ENCODE measurements at places on chromosomes 5 and 9.

GRCh38 chr9:100473276-100474081, 530 bp downstream of the TMEFF1 start:
- DNase-seq, result peak; percentile 5

DNA sequence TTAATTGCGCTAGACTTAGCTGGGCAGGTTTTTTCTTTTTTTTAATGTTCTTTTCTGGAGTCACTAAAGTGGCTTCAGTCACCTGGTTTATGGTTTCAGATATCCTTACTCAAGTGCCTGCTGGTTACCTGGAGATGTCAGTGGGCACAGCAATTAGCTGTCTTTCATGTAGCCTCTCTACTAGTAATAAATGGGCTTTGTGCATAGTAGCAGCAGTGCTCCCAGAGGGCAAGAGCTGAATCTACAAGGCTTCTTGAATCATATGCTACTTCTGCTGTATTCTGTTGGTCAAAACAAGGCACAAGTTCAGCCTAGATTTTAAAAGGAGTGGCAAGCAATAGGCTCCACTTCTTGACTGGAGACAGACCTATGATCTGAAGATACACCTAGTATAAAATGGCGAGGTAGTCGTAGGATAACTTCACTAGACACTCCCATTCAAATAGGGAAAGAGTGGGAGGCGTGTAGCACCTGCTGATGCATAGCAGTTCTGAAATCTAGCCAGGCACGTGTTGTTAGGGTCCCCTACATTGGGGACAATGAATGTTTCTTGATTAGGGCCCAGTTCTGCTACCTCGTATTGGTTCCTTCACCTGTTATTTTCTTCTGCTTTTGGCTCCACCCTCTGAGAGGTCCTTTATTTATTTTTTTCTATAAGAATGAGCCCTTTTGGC, 7.0 kb downstream of the SCAMP1 start:
- DNase-seq, result no peak

DNA sequence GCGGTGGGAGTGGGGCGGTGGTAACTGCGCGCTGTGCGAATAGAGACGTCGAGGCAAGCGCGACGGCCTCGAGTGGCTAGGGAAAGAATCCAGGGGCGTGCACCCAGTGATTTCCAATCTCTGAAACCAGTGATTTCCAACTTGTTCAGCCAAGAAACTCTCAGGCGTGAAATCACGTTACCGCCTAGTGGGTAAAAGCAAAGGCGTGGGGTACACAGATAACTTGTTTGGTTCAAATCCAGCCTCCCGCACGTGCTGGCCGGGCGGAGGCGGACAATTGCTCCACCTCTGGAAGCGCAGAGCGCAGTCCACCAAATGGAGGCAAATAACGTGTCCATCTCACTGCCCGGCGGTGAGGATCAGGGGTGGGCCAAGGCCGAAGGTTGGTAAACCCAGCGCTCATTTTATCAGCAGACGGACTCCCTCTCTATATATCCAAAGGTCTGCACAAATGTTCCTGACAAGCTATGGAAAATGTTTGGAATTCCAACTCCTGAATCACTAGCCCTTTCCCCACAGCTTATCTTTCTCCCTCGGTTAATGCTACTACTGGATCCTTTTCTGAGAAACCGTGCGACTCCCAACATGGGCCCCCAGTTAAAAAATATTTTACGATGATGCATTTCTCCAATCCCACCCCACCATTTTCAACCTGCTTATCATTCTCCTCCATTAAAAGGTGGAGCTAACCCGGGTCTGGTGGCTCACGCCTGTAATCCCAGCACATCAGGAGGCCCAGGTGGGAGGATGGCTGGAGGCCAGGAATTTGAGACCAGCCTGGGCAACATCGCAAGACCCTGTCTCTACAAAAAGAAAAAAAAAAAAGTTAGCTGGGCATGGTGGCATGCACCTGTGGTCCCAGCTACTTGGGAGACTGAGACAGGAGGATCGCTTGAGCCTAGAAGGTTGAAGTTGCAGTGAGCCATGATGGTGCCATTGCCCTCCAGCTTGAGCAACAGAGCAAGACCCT, 950 bp upstream of the FNBP1 start:
- DNase-seq, result no peak

GRCh38 chr9:1400983-1401382, 350.8 kb downstream of the DMRT2 start:
- no peak for DNase-seq

DNA sequence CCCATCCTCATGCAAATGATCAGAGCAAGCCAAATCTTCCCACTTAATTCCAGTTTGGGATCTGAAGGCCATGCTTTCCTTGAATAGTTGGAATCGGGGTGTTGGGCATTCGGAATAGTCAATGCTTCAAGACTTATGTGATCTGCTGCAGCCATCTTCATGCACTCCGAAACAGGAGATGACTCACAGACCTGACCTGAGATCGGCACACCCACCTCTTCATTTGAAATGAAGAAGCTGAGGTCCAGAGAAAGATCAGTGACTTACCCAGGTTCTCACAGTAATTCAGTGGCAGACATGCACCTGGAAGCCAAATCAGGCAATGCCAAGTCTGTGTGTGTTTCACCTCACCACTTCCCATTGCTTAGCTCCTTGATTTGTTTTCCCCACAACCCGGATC, 33.0 kb downstream of the FOXD1 start:
- no peak for DNase-seq

DNA sequence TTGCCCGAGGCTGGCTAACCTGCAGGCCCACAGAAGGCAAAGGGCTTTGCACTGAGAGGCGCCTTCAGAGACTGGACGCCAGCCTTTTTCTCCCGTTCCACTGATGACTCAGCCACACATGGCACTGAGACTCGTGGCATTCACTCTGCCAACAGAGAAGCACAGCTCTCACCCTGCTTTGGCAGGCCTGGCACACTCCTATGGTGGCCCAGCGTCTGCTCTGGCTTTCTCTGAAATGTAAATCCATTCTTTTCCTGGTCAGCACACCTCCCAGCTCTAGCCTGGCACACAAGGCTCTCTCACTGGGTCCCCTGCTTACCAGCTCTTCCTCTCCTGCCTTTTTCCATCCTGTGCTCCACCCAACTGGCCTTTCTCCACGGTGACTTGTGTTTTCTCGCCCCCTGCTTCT, 5.9 kb upstream of the MELK start:
- DNase-seq, result peak; percentile 5

- peak; percentile 42 for DNase-seq
Observed at GRCh38 chr5:176365351-176366231, at the start of gene ARL10. TSS of gene ARL10 (plus strand) at chr5:176365487. CDS start at chr5:176365564, 77 bp downstream.

DNA sequence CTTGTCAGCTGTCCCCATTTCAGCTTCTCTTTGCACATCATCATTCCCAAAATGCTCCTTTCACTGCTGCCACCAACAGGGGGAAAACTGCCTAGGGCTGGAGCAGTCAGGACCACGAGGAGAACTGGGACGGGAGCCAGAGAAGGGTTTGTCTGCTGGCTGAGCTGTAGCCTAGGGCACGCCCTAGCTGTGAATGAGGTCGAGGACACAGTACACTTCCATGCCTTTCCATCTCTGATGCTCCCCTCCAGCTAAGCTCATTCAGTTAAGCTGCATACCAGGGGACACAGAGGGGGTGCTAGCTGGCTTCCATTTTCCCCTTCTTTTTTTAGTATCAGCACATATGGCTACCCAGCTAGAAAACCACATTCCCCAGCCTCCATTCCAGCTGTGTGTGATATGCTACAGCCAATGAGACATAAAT, 64.7 kb downstream of the STK10 start:
- DNase-seq, result no peak

GRCh38 chr5:173727839-173728778, 111.7 kb upstream of the BOD1 start:
- peak; percentile 29 for DNase-seq

Data from inflammatory macrophage (primary cell).